ENCODE measurements at places on chromosomes 6 and 20.

GRCh38 chr20:46894579-46894958 is at the start of gene EYA2:
Gene EYA2, plus strand, starts transcription at chr20:46894843. Its CDS starts 95,168 bp downstream, at chr20:46990011.
- no peak for DNase-seq

DNA sequence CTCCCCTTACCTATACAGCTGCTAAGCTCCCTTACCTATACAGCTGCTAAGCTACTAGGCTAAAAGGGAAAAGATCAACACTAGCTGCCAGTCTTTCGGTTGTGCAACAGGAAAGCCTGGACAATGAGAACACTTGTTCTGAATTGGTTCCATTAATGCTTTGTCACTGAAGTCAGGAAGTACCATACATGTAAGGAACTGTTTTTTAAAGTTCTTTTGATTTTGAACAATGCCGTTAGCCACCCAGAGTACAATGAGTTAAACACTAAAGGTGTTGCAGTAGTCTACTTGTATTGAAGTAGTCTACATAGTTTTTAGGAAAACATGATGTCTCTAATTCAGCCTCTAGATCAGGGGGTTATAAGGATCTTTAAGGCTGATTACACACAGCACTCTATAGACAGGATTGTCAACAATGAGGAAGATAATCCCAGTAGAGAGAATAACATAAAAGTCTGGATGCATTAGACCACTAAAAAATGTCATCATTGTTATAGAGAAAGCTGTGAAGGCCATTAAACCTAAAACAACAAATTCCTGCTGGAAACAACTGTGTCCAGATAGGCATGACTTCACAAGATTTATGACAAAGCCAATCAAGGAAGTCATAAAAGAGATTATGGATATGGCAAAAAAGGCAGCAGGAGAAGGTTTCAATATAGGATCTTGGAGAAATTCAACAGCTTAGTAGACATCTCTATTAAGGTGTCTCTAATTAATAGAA is 306.3 kb downstream of the PHF3 start:
- DNase-seq = no peak

- no peak for DNase-seq
These were observed 474.9 kb upstream of the AGPAT4 start for GRCh38 chr6:161748535-161749416.

GRCh38 chr6:68632734-68633133 is 2.3 kb upstream of the ADGRB3 start:
- no peak for DNase-seq

GRCh38 chr20:7274870-7275269 is 507.4 kb downstream of the BMP2 start:
- no peak for DNase-seq

DNA sequence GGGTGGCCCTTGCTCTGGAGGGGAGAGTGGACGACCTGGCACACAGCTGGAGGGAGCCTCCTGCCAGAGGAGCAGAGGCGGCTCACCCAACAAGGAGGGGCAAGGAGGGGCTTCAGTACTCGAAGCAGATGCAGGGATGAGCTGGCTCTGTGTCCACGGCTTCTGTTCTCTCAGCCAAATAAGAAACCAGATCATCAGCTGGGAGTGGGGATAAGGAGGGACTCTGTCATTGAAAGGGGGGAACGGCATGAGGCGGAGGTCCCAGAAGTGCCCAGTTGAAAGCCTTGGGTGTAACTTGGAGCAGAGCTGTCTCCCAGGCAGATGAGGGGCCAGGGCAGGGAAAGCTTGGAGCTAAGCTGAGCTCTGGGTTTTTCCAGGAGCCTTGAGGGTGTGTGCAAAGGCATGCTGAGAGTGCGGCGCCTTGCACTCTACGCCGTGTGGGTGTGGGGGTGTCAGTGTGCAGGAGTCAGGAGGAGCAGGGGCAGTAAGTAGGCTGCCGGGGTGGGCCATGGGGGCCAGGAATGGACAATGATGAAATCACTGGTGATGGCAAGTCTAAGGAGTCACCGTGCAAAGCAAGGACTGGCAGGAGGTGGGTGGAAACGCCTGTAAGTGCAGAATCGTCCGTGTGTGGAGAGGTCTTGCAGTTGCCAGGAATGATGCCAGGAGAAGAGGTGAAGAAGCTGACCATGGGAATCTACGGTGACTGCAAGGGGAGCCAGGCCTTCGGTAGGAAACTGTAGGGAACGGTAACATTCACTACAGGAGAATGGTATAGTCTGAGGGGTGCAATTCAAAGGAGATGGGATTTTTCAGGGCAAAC is 85.4 kb upstream of the FOXQ1 start:
- DNase-seq = no peak

- no peak for DNase-seq
These were observed 40.9 kb upstream of the B4GALT5 start for GRCh38 chr20:49754596-49754995.

- DNase-seq = no peak
These were observed 22.7 kb upstream of the ZDHHC14 start for GRCh38 chr6:157358287-157358686.

GRCh38 chr6:25987845-25988244 is 25.2 kb downstream of the TRIM38 start:
- DNase-seq = no peak

GRCh38 chr6:53359843-53360092 is 11.0 kb upstream of the ELOVL5 start:
- no peak for DNase-seq

- DNase-seq = no peak
These were observed 154.3 kb upstream of the TENT5A start for GRCh38 chr6:81906709-81907204.

- no peak for DNase-seq
These were observed 72.1 kb downstream of the TRAM2 start for GRCh38 chr6:52504782-52505136.

- no peak for DNase-seq
These were observed 114.4 kb downstream of the ADGRG6 start for GRCh38 chr6:142416179-142416578.

- no peak for DNase-seq
These were observed 328.1 kb downstream of the HACE1 start for GRCh38 chr6:104531646-104532045.

DNA sequence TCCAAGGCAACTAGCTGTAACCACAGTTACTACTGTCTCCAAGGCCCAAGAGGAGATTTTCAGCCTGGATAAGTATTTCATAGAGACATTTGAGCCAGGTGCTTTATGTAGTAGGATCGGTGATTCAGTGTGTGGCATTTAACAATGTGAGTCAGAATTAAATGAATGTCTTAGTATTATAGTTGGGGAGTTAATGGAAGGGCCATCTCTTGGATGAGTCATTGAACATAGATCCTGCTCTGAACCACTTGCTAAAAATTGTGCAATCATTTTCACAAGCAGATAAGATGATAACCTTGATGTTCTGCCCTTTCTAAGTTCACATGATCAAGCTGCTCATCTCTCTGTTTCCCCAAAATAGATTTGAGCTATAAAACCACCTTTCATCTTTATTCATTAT is 668.9 kb upstream of the CITED2 start:
- no peak for DNase-seq

- DNase-seq = peak; percentile 35
These were observed 52.8 kb downstream of the ZMYND8 start for GRCh38 chr20:47303736-47304135.

DNA sequence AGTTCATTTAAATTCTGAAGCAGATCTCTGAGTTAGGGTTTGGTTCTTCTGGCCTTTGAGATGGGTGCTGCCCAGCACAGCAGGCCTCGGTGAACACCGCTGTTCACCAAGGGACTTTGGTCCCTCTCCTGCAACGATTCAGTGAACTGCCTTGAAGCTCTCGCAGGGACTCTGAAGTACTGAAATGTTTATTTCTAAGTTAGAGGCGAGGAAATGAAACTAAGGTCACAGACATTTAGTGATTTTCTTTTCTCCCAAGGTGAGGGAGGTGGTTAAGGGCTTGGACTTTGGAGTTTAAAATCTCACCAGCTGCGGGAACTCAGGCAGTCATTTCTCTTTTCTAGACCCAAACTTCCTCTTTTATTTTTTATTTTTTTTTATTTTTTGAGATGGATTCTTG is 26.2 kb downstream of the E2F3 start:
- DNase-seq = no peak

- no peak for DNase-seq
These were observed 65.2 kb upstream of the PIM1 start for GRCh38 chr6:37104824-37105147.

DNA sequence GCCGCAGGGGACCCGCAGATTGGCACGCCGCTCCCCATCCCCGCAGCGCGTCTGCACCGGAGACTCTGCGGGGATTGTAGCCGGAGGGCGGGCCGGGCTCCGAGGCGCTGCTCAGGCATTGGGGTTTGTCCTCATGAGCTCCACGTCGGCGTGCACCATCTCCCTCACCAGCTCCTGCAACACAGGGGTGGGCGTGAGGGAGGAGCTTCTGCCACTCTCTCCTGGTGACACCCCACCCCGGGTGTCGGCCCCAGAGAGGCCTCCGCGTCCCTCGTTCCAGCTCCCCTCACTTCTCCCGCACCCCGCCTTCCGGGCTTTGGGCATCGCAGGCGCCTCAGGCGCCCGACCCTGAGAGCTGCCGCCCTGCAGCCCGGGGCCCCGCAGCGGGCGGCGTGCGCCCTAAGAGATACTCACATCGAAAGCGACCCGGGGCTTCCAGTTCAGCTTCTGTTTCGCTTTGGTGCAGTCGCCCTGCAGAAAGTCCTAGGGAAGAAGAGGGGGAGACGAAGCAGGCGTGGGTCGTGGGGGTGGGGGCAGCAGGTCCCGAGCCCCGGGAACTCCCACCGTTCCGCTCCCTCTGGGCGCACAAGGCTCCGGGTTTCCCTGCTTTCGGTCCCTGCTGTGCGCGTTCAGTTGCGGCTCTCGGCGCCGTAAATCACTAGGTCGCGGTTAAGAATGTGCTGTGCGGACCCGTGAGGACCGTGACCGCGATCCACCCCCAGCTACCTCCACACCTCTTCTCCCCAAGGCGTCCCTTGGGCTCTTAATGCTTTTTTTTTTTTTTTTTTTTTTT is 14.5 kb downstream of the FOXC1 start:
- DNase-seq = no peak

- peak; percentile 88 for DNase-seq
These were observed 930 bp downstream of the THBD start for GRCh38 chr20:23048283-23049200.

- DNase-seq = no peak
These were observed 15.6 kb downstream of the CHRNA4 start for GRCh38 chr20:63345328-63346100.

GRCh38 chr6:75802366-75802765 is 53.3 kb downstream of the MYO6 start:
- DNase-seq = no peak

GRCh38 chr6:85673198-85674139 is 30.8 kb upstream of the SYNCRIP start:
- no peak for DNase-seq

DNA sequence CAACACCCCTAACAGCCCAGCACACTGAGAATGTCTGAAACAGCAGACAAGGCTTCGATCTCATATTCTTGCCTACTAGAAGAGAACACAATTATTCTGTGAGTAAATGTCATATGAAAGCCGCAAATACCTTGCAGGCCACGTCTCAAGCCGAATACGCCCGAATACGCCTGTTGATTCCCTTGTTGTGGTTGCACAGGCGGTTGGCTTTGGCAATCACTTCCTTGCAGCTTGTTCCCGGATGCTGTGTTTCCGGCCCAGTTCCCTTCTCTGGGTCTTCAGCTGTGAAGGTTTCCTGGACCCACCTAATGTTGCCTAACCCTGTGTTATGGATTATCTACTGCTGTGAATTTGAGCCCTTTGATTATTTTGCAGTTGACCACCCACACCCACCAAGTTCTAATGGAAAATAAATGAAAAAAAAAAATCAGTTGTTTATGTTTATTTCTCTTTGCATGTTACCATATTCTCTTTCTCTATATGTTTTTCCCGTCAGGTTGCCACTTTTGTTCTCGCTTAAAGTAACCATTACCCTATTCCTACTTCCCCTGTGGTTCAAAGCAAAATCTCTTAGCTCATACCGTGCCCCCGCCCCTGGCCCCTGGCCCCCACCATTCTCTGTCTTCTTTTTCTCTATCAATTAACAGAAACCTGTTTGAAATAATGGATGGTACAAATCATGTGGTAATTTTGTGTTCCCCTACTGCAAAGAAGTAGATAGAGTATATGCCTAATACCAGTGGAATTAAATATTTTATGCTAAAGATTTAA is 172.4 kb downstream of the ADGB start:
- DNase-seq = peak; percentile 63

GRCh38 chr6:109610590-109610989 is 80.4 kb downstream of the AK9 start:
- no peak for DNase-seq

GRCh38 chr20:62955519-62956386 is 3.2 kb downstream of the SLC17A9 start:
- no peak for DNase-seq

GRCh38 chr6:112218563-112218962 is 35.8 kb downstream of the LAMA4 start:
- DNase-seq = no peak

- DNase-seq = no peak
These were observed 50.8 kb upstream of the SPTLC3 start for GRCh38 chr20:12957968-12958367.

DNA sequence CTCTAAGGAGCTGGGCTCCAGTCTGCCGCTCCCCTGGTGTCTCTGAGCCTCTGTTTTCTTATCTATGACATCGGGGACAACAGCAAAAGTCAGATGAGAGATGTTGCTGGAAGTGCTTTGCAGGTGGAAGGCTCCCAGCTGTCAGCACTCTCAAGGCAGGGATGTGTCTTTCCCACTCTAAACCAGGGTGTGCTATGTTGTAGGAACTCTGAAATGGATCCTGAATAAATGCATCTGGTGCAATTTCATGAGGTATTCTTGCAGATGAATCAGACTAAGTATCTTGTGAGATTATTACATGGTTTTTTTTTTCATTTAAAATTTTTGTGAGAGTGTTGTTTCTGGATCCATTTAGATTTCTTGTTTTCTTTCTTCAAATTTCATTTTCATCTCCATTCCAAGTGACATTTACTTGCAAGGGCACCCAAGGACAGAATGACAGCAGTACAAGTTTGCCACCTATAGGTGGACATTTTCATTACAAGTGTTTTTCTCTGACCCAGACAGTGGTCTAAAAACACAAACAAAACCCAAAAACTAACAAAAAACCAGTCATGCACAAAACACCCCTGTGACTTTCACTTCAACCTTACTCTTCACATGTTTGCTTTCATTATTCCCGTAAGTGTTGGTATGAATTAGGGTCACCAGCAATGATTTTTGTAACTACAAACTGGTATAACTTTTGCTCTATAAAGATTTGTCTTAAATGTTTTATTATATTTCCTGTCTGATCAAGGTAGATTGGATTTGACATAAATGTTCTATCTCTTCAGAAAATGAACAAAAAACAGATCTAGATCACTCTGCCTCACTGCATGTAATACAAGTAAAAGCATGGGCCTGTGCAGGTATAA is 14.7 kb upstream of the SIM1 start:
- no peak for DNase-seq

- DNase-seq = no peak
These were observed 196.4 kb downstream of the SIM1 start for GRCh38 chr6:100268326-100268725.

- DNase-seq = no peak
These were observed 141.9 kb upstream of the ENPP5 start for GRCh38 chr6:46312654-46313053.

DNA sequence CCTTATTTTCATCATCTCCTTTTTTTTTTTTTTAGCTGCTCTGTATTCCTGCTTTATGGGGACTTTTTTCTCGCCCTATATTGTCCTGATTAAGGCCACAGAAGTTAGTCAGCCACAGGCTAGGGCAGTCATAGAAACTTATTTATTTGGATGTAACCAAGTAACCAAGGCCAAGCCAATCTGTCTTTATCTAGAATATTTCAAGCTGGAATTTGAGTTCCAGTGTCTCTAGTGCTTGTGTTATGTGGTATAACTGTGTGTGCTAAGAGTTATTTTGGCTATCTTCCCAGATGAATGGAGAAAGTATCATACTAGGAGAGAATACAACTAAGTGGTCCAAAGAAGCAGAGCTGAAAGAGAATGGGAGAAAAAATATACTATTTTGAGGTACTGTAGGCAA is 751.5 kb downstream of the CBLN4 start:
- DNase-seq = no peak

All from upper lobe of right lung (tissue), 1 donor.